Gastroesophageal sphincter (tissue), 4 donors: ENCODE measurements at places on chromosomes 16 and 17. TPM values are rescaled to one million over a fixed set of nuclear protein-coding genes. Genes with fewer than 3 reads are reported as not detected.

The RHBDL1 gene
- total RNA-seq: 1.5 TPM

The IGF2BP1 gene
- not detected for total RNA-seq

The KRT39 gene
- not detected for total RNA-seq

GRCh38 chr17:41717408-41718286 is 5.5 kb downstream of the GAST start:
- no peaks in the 10 kb centered on the region for H3K36me3 ChIP-seq
- no peaks in the 10 kb centered on the region for H3K4me1 ChIP-seq
- no peaks in the 10 kb centered on the region for H3K27me3 ChIP-seq
- H3K27ac ChIP-seq: no peak overlapping the region

DNA sequence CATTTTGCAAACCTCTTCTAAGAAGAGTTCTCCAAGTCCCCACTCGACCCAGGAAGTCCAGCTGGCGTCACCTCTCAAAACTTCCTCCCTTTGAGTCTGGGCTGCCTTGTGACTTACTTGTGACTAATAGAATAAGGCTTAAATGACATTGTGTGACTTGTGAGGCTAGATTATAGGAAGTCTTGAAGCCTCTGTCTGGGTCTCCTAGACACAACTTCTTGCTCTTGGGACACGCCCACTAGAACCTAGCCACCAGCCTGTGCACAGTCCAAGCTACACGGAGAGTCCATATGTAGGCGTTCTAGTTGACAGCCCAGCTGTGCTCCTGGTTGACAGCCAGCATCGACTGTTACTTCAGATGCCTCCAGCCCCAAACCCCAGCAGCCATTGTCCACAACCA is 66.7 kb upstream of the TANC2 start:
- peak; percentile 16 for ATAC-seq
- no peaks in the 10 kb centered on the region for H3K27me3 ChIP-seq
- H3K27ac ChIP-seq: no peak overlapping the region
- H3K4me3 ChIP-seq: no peak overlapping the region
- no peaks in the 10 kb centered on the region for H3K4me1 ChIP-seq
- no peaks in the 10 kb centered on the region for H3K36me3 ChIP-seq

GRCh38 chr16:69106491-69107315 is 1.2 kb downstream of the HAS3 start:
- peak overlapping the region; percentile 65 for H3K4me3 ChIP-seq
- no peaks in the 10 kb centered on the region for H3K36me3 ChIP-seq

- no peak overlapping the region for H3K4me3 ChIP-seq
- no peaks in the 10 kb centered on the region for H3K27me3 ChIP-seq
- no peaks in the 10 kb centered on the region for H3K36me3 ChIP-seq
- H3K4me1 ChIP-seq: no peaks in the 10 kb centered on the region
Observed at GRCh38 chr17:81301195-81302144, 6.4 kb upstream of the SLC38A10 start.

- no peaks in the 10 kb centered on the region for H3K27me3 ChIP-seq
- no peak overlapping the region for H3K4me3 ChIP-seq
- no peak for ATAC-seq
- peaks cover 98% of the 10 kb centered on the region for H3K36me3 ChIP-seq
Observed at GRCh38 chr17:42203354-42203753, 9.1 kb upstream of the GHDC start.
